ENCODE measurements at places on chromosomes 1 and 21.
A peak's percentile ranks its signal among the peaks of the same experiment; 100 is the strongest.

DNA sequence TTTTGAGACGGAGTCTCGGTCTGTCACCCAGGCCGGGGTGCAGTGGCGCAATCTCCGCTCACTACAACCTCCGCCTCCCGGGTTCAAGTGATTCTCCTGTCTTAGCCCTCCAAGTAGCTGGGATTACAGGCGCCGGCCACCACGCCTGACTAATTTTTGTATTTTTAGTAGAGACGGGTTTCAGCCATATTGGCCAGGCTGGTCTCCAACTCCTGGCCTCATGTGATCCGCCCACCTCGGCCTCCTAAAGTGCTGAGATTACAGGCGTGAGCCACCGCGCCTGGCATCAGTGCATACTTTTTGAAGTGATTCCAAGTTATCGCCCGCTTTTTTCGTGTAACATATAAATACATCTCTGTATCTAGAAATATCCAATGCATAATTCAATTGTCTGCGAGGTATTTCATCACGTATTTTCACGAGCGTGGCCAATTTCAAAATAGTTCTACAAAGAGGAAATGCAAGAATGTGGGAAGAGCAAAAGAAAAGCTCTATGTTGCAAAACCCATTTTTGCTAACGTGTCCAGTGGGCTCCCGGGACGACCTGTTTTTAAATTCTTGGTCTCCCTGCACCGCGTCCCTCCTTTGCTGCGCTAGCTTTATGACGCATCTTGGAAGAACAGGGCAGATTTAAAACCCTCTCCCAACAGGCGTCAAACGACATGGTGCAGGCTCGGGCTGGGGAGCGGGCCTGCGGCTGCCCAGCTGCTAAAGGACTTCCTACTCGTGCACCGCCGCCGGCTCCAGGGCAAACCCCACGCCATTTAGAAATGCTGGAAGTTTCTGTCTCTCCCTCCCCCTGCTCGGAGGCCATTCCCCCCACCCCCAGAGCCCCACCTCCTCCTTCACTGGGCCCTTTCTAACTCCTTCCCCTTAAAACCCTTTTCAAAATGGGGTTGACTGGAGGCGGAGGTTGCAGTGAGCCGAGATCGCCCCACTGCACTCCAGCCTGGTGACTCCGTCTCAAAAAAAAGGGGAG is 923 bp upstream of the IFNGR2 start:
- DNase-seq = peak; percentile 78

GRCh38 chr1:185044387-185044786 is 971 bp upstream of the RNF2 start:
- DNase-seq = no peak

- no peak for DNase-seq
These were observed 428.6 kb upstream of the BRINP3 start for GRCh38 chr1:190906206-190906725.

DNA sequence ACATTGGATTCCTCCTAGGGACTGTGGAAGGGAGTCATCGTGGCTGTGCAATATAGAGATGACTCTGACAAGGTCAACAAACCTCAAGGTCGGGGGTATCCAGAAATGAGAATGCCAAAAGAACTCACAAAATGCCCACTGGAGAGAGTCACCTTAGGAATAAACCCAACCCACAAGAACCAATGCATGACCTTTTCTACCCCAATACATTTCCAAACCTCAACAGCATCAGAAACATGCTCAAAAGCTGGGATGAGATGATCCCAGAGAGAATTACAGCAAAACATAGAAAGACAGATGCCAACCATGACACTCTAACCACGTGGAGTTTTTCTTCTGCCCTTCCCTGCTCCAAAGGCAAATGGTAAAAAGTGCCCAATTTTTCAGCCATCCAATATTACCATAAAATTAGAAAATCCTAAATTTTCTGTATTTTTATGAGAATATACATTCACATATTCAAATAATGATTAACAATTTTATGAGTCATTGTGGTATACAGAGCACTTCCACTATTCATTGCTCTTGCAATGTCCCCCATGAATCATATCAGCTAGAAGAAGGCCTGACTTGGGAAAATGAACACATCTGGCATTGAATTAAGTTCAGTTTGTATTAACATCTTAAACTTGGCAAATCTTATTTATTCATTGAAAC is 88.2 kb upstream of the PALMD start:
- DNase-seq = no peak

GRCh38 chr1:55476445-55477015 is 261.4 kb upstream of the USP24 start:
- DNase-seq = peak; percentile 27

GRCh38 chr1:27724961-27725373 is 794 bp upstream of the FAM76A start:
- DNase-seq = peak; percentile 9

DNA sequence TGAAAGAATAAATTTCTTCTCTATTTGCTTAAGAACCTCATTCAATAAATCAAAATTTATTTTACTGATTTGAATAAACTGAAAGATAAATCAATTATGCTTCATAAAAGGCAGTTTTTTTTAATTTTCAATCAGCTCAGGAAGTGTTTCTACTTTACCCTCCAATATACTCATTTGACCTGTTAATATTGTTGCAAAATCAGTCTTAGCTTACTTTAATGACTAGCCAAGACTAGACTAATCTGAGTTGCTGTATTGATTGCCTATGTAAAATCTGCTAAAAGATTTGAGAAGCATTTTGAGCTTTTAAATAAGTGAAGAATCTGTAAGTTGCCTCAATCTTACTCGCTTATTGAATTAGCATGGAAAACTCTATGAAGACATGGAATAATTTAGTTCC is 179.1 kb upstream of the LYPLAL1 start:
- DNase-seq = no peak

DNA sequence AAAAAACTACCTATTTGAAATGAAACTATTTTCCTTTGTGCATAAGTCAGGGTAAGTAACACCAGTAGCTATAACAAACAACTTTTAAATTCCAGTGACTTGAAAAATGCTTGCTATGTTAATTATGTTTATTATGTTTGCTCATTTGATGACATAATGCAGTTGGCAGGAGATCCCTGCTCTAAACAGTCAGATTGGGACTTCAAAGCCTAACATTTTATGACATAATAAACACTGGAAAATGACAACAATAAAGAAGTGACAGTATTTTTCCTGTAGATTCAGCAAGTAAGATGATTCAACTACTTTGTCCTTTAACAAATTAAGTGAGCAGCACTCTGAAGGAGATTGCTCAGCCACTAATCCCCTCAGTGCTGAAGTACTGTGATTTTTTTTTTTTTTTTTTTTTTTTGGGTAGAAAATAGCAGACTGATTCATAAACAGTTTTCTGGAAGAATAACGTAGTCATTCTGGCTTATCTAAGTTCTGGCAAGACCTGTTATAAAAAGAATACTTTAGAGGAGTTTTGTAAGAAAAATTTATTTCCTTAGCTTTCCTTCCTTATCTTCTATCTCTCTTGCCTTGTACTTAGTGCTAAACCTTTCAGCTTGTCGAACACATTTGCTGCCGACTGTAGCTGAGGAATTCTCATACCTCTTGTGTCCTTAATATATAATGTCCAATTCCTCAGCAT is 207.2 kb downstream of the PTGER3 start:
- DNase-seq = no peak

DNA sequence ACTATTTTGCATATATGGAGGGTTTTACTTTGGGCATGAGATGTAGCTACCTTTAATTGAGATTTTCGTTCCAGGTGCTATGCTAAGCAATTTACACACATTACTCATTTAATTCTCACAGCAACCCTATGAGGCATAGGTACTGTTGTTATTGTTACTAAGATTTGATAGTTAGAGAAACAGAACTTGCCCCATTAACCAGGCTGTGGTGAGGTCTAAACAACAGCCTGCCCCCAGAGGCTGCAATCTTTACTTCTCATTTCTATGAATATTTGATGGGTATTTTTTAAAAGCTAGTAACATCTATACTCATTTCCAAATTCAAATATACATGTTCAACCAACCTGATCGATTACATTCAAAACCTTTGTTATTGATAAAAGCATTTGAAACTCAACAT is 155.6 kb downstream of the GALNT2 start:
- DNase-seq = no peak

DNA sequence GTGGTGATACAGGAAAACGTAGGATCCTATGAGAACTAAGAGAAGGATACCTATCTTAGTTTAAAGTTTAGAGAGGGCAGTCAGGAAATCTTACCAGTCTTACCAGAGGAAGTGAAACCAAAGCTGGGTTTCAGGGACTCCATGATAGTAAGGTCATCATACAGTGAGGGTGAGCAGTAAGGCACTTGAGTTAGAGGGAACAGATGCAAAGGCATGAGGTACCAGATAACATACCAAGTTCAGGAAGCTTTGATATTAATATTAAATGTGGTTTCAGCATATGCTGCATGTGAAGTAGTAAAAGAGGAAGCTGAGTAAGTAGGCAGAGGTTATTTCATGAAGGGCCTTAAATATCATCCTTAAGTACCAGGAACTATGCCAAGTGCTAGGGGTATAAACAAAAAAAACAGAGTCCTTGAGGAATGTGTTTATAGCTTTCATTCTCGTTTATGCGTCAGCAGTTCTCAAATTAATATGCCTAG is 16.9 kb downstream of the ATG4C start:
- no peak for DNase-seq

DNA sequence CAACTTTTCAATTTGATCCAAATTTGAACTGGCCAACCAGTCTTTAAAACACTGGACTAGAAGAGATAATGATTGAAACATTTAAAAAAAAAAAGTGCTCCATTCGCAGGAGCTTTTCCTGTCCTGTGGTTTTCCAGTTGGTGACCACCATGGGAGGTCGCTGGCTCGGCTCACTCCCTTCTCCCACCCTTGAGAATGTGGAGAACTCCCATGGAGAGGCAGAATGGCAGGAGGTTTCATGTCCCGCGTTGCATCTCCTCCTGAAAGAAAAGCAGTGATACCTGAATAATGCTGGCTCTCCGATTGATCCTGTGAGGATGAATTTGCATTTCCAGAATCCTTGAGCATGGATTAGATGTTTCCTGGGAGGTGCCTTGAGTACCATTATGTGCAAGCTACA is 16.5 kb upstream of the MPZL1 start:
- no peak for DNase-seq

- no peak for DNase-seq
These were observed 99.9 kb downstream of the COLGALT2 start for GRCh38 chr1:183937611-183938010.

GRCh38 chr1:204410688-204411450 is 748 bp downstream of the PPP1R15B start:
- DNase-seq = peak; percentile 55

DNA sequence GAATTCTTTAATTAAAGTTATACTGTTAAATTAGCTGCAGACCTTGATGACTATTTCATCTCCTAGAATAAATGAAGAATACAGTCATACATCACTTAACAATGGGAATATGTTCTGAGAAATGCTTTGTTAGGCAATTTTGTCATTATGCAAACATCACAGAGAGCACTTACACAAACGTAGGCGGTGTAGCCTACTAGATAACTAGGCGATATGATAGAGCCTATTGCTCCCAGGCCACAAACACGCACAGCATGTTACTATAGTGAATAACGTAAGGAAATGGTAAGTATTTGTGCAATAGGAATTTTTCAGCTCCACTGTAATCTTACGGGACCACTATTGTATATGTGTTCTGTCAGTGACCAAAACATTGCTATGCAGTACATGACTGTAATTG is 37.6 kb upstream of the DESI2 start:
- no peak for DNase-seq

DNA sequence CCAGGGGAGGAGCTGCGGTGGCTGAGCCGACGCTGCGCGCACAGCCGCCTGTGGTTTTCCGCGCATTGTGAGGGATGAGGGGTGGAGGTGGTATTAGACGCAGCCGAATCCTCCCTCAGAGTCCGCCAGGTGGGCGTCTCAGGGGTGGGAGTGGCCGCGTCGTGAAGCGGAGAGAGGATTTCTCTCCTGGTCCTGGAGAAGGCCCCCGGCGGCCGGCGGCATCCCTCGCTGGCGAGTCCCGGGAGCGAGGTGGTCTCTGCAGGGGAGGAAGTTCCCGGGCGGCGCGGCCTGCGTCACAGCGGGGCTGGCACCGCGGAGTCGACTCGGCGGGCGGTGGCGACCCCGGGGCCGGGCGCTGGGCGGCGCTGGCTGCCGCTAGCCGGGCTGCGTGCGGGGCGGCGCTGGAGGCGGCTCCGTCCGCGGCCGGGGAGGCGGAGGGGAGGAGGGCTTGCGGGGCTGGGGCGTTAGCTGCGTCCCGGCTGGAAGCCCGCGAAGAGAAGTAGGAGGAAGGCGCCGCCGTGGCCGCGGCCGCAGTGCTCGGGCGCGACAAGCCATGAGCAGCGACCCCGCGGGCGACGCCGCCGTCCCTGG is at the start of gene LRRC8C:
LRRC8C (plus strand) TSS at position 464 of the 591 bp plus-strand sequence. CDS start 53,354 bp downstream, outside the sequence.
- DNase-seq = peak; percentile 95

DNA sequence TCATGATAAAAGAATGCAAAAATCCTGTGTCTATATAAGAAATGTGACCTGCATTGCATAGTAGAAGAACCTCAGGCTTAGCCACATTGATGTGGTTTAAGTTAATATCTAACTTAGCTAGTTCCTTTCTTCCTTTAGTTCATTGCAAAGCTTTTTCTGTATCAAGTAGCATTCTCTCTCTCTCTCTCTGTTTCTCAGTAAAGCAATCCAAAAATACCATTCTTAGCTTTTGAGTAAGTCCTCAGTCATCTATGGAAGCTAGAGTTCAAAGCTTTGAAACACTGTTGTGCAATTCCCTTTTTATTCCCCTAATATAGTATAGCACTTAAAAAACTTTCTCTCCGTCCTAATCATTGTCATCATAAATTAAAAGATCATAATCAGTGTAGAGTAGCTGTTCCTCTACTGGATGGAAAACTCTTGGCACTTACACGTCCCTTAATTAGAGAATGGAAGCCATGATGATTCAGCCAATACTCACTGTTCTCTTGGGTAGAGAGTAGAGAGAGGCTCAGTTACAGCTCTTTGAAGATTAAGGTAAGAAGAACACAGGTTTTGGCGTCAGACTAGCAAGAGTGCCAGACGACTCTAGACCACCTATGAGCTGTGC is 350.3 kb upstream of the LYPLAL1 start:
- no peak for DNase-seq

DNA sequence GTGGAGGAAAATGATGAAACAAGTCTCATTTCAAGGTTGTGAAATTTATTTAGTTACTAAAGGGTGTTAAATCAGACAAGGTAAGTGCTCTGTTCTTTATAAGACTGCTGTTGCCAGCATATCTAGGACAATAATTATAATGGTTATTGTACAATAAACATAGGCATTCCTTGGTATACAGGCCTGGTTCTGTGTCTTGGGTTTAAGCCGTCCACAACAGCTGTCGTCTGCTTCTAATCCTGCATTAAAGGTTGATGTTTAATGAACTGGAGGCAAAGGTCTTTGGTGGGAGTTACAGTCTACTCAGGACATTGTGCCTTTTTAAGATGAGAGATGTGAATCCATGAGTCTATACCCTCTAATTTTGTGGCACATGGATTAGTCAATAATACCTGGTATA is 23.4 kb upstream of the FMO4 start:
- DNase-seq = no peak

DNA sequence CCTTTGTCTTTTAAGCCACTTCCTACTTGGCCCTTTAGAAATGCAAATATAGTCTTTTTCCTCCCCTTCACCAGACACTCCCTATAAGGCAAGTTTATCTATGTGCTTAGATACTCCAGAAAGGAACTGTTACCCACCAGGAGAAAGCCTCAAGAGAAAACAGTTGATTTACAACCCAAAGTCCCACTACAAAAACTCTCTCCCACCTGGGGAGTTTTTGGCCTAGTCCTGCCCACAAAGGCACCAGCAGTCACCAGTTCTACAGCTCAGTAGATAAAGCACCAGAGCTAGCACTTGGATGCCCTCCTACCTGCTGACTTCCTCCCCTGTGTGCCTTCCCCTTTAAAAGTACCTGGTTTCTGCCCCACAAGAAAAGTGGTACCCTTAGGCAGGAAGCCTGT is 27.7 kb upstream of the HAO2 start:
- DNase-seq = no peak
